Activated T-helper 1 cell treated with anti-CD3 and anti-CD28 coated beads, Interleukin-12 subunit alpha, Interleukin-12 subunit beta, Interleukin-2, Interleukin-4 antibody, amounts not matched to agents 30 ng/mL and 10 ng/mL and 1 ng/mL, durations not matched to agents 14 hours and 24 hours and 36 hours (primary cell): ENCODE measurements at places on chromosomes 7 and 10.

DNA sequence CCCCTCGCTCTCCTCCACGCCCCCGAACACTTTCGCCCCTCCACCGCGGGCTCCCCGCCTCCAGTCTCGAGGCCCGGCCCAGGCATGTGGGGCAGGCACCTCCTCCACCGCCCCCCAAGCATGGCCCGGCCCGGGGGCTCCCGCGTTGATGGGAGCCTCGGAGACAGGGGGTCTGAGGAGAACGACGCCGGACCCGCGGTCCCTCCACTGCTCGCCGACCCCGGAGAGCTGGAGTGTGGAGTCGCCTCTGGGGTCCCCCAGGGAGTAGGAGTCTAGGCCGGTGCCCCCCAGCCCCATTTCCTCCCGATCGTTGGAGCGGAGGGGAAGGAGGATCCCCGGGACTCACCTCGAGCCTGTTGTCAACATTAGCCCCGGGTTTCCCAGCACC lies 206 bp downstream of the UPF2 start:
- H3K4me3 ChIP-seq: peak overlapping the region; percentile 99
- H3K4me1 ChIP-seq: peaks cover 38% of the 10 kb centered on the region
- peaks cover 7% of the 10 kb centered on the region for H3K36me3 ChIP-seq
- DNase-seq: peak; percentile 60
- H3K27ac ChIP-seq: peak overlapping the region; percentile 98

DNA sequence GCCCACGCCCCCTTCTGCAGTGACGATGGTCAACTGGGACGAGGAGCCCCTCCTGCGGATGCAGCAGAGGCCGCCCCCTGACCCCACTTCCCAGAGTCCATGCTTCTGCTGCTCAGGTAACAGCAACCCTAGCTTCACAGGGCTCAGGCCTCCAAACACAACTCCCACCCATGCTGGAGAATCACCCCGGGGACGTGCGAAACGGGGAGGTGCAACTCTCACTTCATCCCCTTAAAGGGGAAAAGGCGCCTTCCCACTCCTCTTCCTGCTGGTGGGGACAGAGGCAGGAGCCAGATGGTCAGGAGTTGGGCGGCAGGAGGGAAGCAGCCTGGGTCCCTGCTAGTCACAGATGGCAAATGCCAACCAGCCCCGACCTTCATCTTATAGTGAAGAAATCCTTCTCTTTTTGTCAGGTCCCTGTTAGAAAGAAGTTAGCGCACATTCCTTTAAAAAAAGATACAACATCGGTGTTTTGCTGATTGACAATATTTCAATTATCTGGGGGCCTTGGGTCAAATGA lies 155.4 kb downstream of the DIP2C start:
- H3K36me3 ChIP-seq: no peaks in the 10 kb centered on the region
- no peak for DNase-seq
- H3K4me1 ChIP-seq: no peaks in the 10 kb centered on the region
- H3K4me3 ChIP-seq: no peak overlapping the region

GRCh38 chr7:78523930-78524329 lies 725.4 kb downstream of the PHTF2 start:
- no peak overlapping the region for H3K4me3 ChIP-seq
- DNase-seq: no peak
- no peaks in the 10 kb centered on the region for H3K36me3 ChIP-seq

DNA sequence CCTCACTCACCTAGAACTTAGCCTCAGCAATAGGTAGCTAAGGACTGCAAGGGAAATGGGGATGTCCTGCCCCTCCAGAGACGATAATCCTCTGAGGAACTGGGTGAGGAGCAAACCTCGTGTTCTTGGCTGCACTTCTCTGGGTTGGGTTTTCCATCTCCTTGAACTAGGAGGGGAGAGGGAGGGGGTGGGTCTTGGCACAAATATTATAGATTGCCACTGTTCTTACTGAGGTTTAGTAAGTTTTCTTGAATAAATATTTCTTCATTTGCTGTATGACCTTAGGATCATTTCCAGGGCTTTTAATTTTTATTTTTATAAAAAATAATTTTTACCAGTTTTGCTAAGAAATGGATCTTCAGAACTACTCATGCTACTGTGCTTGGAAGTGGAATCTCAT lies 406.7 kb upstream of the FZD8 start:
- H3K27ac ChIP-seq: no peak overlapping the region
- no peaks in the 10 kb centered on the region for H3K36me3 ChIP-seq
- H3K4me3 ChIP-seq: no peak overlapping the region
- no peaks in the 10 kb centered on the region for H3K27me3 ChIP-seq
- no peak for DNase-seq

DNA sequence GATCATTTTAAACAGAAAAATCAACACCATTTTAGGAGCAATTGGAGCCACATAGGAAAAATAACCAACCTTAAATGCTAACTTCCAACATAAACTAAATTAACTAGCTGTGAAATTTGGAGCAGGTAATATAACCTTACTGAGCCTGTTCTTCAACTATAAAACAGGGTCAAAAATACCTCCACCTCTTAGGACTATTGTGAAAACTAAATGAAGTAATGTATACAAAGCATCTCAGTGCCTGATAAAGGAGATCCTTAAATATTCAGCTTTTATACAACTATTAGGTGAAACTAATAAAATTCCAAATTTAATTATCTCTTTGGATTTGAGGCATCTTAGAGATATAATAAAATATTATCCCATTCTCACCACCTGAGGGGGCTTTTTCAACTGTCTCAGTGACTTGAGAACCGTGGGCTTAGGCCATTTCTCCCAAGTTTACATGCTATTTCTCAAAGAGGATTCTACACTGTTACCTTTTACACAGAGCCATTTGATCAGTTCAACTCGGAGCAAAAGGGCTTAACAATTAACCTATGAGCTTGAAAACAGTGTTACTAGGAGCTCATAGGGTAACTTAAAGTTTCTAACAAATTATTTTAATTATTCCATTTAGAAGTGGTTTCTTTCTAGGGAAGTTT lies 165.0 kb upstream of the ASAH2 start:
- H3K4me1 ChIP-seq: peaks cover 72% of the 10 kb centered on the region
- no peaks in the 10 kb centered on the region for H3K27me3 ChIP-seq
- no peak overlapping the region for H3K4me3 ChIP-seq
- DNase-seq: no peak

GRCh38 chr7:104111271-104111670 lies 96.5 kb downstream of the ORC5 start:
- no peak overlapping the region for H3K4me3 ChIP-seq
- no peaks in the 10 kb centered on the region for H3K4me1 ChIP-seq
- H3K27ac ChIP-seq: no peak overlapping the region
- H3K36me3 ChIP-seq: no peaks in the 10 kb centered on the region
- H3K27me3 ChIP-seq: peaks cover 4% of the 10 kb centered on the region

DNA sequence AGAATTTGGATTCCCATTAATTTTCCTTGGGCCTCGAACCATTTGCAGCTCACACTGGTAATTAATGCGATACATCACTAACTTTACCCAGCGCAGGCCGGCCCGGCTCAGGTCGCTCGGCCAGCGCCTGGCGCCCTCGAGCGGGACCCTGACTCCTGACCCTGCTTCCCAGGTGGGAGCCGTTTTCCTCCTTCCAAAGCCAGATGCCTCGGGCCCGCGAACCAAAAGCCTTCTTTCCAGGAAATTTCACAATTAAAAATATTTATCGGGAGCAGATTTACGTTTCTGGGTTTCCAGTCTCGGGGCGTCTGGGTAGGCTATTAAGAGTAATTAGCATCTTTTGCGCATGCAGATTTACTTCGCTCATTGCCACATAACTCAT lies 12.2 kb downstream of the LBX1 start:
- H3K4me1 ChIP-seq: peaks cover 22% of the 10 kb centered on the region
- no peak for DNase-seq
- H3K27ac ChIP-seq: peak overlapping the region; percentile 70
- peaks cover 77% of the 10 kb centered on the region for H3K27me3 ChIP-seq
- H3K4me3 ChIP-seq: no peak overlapping the region

- H3K4me3 ChIP-seq: no peak overlapping the region
- peaks cover 6% of the 10 kb centered on the region for H3K27me3 ChIP-seq
- H3K36me3 ChIP-seq: no peaks in the 10 kb centered on the region
- DNase-seq: no peak
- no peak overlapping the region for H3K27ac ChIP-seq
- no peaks in the 10 kb centered on the region for H3K4me1 ChIP-seq
These were observed 68.7 kb upstream of the PAPSS2 start for GRCh38 chr10:87590705-87591588.

DNA sequence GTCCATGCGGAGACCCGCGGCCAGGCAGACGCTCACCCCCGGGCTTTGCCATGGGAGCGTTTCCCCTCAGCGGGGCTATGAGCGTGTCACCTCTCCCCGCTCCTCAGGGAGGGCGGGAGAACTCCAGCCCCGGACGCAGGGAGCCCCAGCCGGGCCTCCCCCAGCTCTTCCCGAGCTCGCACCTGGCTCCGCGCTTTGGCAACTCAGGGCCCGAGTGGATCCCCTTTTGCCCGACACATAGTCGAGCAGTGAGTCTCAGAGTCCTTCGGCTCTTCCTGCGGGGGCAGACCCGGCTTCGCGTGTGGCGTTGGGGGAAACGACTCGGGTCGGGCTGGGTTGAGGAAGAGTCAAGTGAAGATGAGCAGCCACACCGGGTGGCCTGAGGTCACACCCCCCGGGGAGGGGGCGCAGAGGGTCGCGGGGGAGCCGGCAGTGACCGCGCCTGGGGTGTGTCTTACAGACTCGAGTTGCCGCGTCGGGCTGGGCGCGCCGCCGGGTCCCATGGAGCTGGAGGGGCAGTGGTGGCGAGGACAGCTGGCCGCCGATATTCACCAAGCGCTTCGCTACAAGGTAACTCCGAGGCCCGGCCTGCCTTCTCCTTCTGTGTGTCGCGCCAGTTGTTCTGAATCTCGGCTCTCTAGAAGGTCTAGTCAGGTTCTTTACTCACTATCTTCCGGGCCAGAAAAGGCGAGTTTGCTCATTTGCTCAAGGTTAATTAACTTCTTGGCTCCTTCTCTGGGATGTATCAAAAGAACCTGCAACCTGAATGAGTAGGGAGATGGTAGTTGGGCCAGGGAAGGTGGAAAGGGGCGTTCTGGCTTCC lies 721 bp downstream of the CCNJ start:
- peak overlapping the region; percentile 81 for H3K27ac ChIP-seq
- peaks cover 50% of the 10 kb centered on the region for H3K4me1 ChIP-seq
- peak overlapping the region; percentile 92 for H3K4me3 ChIP-seq
- H3K36me3 ChIP-seq: peaks cover 32% of the 10 kb centered on the region
- no peaks in the 10 kb centered on the region for H3K27me3 ChIP-seq

- no peak for DNase-seq
- H3K4me1 ChIP-seq: no peaks in the 10 kb centered on the region
- no peak overlapping the region for H3K27ac ChIP-seq
- H3K27me3 ChIP-seq: no peaks in the 10 kb centered on the region
- no peak overlapping the region for H3K4me3 ChIP-seq
- no peaks in the 10 kb centered on the region for H3K36me3 ChIP-seq
These were observed 90.3 kb upstream of the DLX6 start for GRCh38 chr7:96915029-96915428.

- no peak for DNase-seq
- H3K36me3 ChIP-seq: no peaks in the 10 kb centered on the region
- H3K27ac ChIP-seq: no peak overlapping the region
- H3K4me1 ChIP-seq: peaks cover 21% of the 10 kb centered on the region
These were observed 767 bp upstream of the CYP26A1 start for GRCh38 chr10:93072713-93073538.

DNA sequence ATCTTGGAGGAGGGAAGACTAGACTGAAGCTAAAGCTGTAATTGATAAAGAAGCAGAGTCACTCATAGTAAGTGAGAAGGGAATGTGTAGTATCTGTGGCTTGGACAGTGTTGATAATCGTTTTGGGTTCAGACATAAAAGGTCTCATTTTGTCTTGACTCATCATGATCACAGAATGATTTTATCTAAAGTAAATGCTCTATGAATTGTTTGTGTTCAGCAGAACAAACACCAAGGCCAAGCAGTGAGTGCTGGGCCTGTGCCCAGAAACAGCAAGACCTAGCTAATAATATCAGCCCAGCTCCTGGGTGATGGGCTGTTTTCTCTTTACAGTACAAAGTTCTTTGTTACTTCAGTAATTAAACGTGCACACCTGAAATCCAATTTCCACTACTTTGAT lies 26.7 kb upstream of the CD36 start:
- no peaks in the 10 kb centered on the region for H3K27me3 ChIP-seq
- H3K36me3 ChIP-seq: no peaks in the 10 kb centered on the region
- H3K27ac ChIP-seq: no peak overlapping the region

GRCh38 chr10:78362406-78363022 lies 328.9 kb downstream of the RPS24 start:
- peaks cover 25% of the 10 kb centered on the region for H3K4me1 ChIP-seq
- H3K27ac ChIP-seq: peak overlapping the region; percentile 68
- no peak overlapping the region for H3K4me3 ChIP-seq
- no peaks in the 10 kb centered on the region for H3K36me3 ChIP-seq

- H3K4me1 ChIP-seq: no peaks in the 10 kb centered on the region
- no peaks in the 10 kb centered on the region for H3K27me3 ChIP-seq
- DNase-seq: no peak
- no peak overlapping the region for H3K4me3 ChIP-seq
- no peak overlapping the region for H3K27ac ChIP-seq
- no peaks in the 10 kb centered on the region for H3K36me3 ChIP-seq
These were observed 205.4 kb downstream of the FANK1 start for GRCh38 chr10:126101736-126102135.

DNA sequence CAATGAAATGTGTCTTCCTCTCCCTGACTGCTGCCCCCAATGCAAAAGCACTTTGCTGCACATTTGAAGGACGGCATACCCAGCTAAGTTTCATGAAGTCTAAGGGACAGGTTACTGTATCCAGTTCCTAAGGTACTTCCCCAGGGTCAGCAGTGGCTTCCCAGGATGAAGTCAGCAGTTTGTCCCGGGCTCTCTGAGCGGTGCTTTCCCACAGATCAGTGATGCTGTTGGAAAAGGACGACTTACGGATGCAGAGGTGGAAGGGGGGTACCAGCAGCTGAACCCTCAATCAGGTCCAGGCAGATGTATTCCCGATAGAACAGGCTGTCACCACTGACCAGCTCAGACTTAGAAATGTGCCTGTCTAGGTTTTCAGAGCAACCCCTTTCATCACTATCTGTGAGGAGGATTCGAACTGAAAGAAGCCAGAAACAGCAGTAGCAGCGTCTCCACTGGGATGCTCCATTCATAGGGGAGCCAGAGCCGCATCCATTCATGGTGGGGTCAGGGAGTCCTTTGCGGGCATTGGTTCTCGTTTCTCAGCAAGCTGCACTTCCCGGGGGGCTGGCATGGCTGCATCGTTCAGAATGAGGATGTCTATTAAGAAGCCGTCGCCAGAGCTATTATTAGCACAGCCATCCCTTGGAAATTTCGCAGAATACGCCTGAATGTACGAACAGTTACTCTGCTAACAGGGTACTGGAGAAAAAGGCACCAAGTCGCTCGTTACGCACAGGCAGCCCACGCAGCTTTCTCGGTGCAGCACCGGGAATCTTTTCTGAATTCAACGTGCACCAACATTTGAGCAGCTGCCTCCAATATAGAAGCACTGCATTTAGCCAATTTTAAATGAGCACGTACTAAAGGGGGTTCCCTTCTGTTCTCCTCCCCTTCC lies 303.7 kb downstream of the PRPF18 start:
- H3K27me3 ChIP-seq: peaks cover 63% of the 10 kb centered on the region
- peak overlapping the region; percentile 6 for H3K4me3 ChIP-seq
- no peak overlapping the region for H3K27ac ChIP-seq
- DNase-seq: no peak
- H3K36me3 ChIP-seq: no peaks in the 10 kb centered on the region
- H3K4me1 ChIP-seq: no peaks in the 10 kb centered on the region

- no peak overlapping the region for H3K27ac ChIP-seq
- DNase-seq: no peak
- peaks cover 15% of the 10 kb centered on the region for H3K4me1 ChIP-seq
- H3K36me3 ChIP-seq: no peaks in the 10 kb centered on the region
- H3K27me3 ChIP-seq: no peaks in the 10 kb centered on the region
These were observed 66.5 kb upstream of the TNS3 start for GRCh38 chr7:47648275-47648925.
